ENCODE measurements at places on chromosomes 12 and 14.

- DNase-seq, result peak; percentile 59
Observed at GRCh38 chr14:50501642-50502041, 30.7 kb downstream of the MAP4K5 start.

DNA sequence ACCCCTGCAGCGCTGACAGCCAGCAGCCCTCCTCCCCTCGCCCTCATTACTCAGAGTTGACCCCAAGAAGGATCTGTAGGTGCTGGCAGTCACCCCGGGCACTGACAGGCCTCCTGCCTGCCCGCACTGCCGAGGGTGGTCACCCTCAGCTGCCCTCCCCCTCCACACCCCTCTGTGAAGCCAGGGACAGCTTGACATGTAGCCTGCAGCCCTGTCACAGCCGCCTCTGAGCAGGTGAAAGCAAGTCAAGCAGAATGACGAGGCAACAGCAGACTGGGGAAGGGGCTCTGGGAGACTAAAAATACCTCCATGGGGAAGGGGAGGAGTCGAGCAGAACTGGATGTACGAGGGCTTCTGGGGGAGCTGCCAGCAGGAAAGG lies 178.1 kb downstream of the DPF3 start:
- peak; percentile 92 for DNase-seq

DNA sequence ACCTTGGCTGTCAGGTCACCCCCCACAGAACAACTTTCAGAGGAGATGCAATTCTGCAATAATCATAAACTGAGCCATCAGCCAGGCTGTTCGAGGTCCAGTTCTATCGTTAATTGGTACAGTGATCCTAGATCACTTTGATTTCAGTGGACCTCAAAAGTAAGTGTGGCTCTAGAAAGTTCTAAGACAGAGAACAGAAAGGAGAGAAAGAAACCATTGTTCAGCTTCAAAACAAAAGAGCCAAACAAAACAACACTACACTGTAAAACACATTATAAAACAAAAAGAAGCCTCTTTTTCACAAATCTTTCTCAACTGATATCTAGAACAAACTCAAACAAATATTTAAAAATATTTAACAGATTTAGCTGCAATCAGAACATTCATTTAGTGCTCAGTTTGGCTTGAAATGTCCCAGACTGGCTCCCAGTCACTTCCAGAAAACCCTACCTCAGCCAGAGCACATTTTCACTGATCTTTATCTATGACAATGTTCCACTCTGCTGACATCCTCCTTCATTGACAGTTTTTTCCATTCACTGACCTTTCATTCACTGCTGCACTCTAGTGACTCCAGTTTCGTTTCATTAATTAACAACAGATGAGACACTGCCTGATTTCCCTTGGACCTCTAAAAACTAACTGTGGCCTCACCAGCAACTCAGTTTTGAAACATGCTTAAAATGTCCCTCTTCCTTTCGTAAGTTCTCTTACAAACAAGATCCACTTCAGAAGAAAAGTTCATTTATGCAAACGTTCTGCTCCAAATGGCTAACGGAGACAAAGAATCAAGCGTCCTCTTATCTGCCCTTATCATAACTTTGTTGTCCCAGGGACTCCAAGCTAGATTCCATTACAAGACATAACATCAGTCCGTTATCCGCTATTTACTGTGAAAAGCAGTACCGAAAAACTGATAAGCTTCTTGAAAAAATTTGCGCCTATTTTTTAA lies 56.8 kb downstream of the DUSP16 start:
- no peak for DNase-seq

- DNase-seq, result peak; percentile 48
Observed at GRCh38 chr12:93572712-93573551, 457 bp downstream of the SOCS2 start.

GRCh38 chr14:36521598-36522345 lies 1.7 kb upstream of the NKX2-1 start:
- no peak for DNase-seq

GRCh38 chr14:68349900-68350629 lies 442.8 kb downstream of the ZFP36L1 start:
- DNase-seq, result peak; percentile 43

DNA sequence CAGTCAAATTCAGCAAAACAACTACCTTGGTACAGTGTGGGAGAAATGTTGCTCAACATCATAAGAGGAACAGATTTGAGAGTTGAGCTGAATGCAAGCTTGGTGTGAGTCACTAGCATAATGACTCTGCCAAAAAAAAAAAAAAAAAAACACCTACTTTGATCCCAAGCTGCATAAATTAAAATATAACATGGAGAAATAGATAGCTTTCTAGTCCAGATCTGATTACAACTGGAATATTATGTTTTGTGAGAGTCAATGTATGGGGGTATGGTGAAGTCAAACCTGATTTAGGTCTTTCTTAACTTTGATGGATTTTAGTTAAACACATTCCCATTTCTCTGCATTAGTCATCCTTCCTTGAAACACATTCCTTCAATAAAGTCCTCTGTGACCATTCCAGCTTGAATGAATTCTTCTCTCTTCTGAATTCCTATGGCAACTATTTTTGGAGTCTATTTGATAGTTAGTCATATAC lies 188.1 kb downstream of the SLC5A8 start:
- DNase-seq, result no peak

DNA sequence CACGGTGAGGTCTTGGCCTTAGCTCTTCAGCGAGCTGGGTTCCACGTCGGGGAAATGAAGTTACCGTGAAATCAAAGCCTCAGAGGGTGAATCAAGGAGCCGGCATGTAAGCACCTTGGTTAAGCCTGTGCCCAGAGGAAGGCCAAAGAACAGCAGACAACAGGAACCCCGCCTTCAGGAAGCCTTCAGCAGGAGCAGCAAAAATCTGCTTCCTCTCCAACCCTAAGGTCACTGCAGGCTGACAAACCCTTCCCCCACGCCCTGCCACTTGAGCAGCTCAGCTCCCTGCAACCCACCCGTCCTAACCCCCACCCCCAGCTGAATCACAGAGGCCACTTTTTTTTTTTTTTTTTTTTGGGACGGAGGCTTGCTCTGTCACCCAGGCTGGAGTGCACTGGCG lies 72.9 kb upstream of the LTA4H start:
- DNase-seq, result no peak

DNA sequence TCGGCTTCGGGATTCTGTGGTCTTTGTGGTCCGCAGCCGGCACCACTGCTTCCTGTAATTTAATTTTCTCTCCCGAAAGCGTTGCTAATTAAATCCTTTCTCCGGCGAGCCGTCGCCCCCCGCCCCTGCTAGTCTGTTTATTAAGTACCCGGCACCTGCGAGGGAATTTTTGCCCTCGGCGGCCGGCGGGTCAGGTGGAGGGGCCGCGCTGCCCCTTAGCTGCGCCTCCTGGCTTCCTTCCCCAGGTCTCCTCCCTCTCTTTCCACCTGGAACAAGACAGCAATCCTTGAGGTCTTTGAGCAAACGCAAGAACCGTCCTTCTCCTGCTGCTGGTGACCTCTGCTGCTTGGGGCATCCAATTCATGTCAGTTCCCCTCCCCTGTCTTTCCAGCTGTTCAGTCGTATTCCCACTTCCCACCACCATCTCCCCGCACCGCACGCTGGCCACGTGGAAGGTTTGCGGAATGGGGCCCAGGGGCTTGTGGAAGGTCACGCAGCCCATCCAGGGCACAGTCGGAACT lies 16.2 kb downstream of the ZDHHC22 start:
- DNase-seq, result no peak

GRCh38 chr14:47389535-47389934 lies 285.9 kb downstream of the MDGA2 start:
- no peak for DNase-seq

DNA sequence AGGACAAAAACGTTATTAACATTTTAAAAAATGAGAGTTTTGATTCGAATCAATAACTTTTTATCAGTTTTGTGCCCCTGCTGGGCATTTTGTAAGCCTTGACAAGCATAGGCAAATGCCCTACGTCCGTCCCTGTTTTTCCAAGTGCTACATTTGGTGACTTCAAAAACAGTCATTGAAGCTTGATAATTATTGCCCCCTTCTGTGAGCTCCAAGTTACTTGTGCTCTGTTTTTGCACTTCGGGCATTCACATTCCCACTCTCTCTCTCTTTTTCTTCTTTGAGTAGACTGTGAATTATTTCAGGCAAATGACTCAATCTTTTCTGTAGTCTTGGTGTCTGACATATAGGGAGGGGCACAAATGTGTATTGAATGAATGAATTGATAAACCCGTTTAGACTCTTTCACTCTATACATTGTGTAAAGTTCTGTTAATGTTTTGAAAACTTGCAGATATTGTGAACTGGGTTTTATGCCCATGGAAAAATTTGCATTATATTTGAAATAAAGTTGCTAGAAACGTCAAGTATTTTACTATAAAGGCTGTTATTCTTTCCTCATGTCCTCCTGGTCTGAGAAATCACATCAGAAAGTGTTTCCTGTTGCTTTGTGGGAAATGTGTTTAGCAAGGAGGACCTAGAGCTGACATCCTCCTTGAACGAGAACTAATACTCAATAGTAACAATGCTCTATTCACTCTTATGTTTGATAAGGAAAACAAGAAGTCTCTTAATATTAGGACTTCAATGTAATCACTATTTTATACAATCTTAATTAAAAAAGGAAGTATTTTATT lies 1.4 kb downstream of the APAF1 start:
- peak; percentile 30 for DNase-seq

GRCh38 chr12:6088921-6089747 lies 35.3 kb downstream of the VWF start:
- DNase-seq, result no peak

DNA sequence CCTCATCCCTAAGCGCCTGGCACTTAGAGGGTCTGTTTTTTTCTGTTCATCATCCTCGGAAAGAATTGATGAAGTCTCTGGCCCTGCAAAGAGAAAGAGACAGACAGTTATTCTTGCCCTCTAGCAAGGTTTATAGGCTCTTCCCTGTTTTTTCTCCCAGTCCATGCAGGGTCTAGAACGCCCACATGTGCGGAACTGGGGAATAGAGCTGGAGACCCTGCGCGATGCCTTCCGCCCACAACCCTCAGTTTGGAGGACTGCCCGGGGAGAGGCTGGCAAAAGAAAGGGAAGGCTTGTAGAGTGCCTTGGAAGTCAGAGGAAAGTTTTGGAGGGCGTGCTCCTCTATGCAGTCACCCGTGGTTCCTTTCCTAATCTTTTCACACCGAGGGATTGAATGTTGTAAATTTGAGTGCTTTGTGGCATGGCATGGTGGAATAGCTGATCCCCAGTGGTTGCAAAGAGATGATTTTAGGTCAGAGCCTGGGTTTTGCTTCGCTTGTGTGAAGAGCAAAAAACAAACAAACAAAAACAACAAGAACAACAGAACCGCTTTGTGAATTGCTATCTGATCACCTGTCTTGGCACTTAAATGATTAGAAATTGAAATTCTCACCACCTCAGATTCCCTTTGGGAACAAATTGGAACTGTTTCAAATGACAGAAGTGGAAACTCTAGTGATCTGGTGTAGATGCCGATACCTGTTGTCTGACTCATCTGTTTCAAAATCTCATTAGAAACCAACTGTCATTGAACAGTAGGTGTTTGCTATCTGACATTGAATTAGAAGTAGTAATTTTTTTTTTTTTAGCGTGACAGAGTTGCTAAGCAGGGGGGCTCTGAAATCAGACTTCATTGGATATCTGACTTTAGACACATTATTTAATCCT lies 947 bp downstream of the GAS2L3 start:
- DNase-seq, result peak; percentile 31

DNA sequence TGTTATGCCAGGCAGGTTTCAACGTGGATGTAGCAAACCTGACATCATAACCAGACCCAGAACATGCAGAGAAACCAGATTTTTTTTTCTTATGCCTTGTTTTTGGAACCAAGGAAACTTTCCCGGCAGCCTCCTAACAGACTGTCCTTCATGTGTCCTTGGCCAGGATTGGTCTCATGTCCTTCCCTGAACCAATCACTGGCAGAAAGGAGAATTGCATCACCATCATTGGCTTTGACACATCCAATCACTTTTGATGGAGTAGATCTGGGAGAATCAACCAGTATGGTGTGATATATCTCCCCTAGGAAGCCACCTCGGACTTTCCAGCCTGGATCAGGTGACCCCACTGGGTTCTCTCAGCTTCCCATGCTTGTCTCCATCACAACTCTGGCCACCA lies 25.6 kb upstream of the WSCD2 start:
- no peak for DNase-seq

GRCh38 chr12:66516133-66516532 lies 162.7 kb downstream of the GRIP1 start:
- no peak for DNase-seq

All from cardiac muscle cell (in vitro differentiated cells and primary cell).